ENCODE measurements at places on chromosomes 1 and 21.
A peak's percentile ranks its signal among the peaks of the same experiment; 100 is the strongest.

- DNase-seq = no peak
These were observed 187.9 kb downstream of the DISC1 start for GRCh38 chr1:231814521-231814920.

- DNase-seq = no peak
These were observed 54.8 kb downstream of the NPHP4 start for GRCh38 chr1:5937373-5937857.

DNA sequence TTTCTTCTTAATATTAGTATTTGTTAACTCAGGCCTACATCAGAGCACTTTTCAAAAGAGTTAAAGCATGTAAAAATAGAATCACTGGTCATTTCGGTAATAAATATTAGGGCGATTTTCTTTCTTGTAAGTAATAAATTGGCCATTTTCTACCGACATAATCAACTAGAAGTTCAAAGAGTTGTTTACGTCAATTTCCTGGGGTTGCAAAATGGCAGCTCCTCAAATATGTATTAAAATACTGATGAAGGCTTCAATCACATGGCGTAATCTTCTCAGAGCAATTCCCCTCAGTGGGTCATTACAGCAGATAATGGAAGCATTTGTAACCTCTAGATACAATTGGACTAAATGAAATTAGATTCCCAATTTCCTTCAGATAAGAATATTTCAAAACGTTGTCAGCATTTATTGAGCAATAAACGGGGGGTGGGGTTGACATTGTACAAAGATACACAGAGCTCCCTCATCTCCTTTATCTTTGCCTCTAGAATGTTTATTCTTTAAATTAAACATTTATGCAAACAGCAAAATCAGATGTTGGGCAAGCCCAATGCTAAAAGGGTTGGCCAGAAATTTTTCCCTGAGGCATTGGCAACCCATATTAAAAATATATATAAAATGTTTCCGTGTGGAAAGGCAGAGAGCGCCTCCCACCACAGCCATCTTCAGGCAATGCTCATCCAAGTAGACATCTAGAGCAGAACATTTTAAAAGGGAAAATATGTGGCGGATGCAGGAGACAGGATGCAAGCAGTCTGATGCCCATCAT lies 240.6 kb downstream of the NCAM2 start:
- no peak for DNase-seq

GRCh38 chr1:216722821-216723220 lies 408 bp downstream of the ESRRG start:
- no peak for DNase-seq

DNA sequence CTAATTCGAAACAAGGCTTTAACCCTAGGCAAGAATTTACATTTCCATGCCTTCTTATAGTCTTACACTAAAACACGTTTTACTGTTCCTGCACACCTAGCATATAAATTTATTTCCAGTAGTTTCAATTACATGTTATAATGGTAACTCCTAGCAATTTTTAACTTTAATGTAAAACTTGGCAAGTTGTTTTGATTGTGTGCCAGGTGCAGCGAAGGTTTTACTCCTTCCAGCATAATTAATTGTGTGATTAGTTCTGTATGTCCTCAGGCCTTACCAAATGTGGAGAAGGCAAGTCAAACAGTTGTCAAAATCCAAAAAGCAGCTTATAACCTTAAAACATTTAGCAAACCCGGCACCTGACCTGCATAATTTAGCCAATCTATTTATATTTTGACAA lies 114.8 kb downstream of the KCNK1 start:
- no peak for DNase-seq

- DNase-seq = no peak
These were observed 7.5 kb upstream of the LDLRAD2 start for GRCh38 chr1:21804536-21804935.

- DNase-seq = no peak
These were observed 163.5 kb downstream of the COP1 start for GRCh38 chr1:176043537-176043936.

GRCh38 chr21:34190576-34191321 lies 117.4 kb downstream of the MRPS6 start:
- no peak for DNase-seq

- DNase-seq = no peak
These were observed 151.7 kb downstream of the PLA2G4A start for GRCh38 chr1:186980400-186980799.

DNA sequence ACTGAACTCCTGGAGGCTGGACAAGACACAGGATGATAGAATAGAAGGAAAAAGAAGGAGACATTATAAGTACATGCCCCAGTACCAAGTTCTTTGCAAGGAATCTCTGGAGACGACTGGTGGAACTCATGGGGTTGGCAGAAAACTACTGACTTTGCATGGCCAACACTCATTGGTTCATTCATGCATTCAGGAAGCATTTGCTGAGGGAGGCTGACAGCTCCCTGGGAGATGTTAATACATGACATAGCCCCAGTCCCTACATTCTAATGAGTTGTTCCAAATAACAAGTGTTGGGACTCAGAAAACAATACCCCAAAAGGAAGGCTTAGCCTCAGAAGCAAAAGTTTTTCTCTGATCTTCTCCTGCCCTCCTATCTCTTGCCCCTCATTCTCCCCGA lies 172.8 kb upstream of the IRF2BP2 start:
- no peak for DNase-seq

- DNase-seq = no peak
These were observed 595.3 kb downstream of the PTPRU start for GRCh38 chr1:29831500-29832117.

DNA sequence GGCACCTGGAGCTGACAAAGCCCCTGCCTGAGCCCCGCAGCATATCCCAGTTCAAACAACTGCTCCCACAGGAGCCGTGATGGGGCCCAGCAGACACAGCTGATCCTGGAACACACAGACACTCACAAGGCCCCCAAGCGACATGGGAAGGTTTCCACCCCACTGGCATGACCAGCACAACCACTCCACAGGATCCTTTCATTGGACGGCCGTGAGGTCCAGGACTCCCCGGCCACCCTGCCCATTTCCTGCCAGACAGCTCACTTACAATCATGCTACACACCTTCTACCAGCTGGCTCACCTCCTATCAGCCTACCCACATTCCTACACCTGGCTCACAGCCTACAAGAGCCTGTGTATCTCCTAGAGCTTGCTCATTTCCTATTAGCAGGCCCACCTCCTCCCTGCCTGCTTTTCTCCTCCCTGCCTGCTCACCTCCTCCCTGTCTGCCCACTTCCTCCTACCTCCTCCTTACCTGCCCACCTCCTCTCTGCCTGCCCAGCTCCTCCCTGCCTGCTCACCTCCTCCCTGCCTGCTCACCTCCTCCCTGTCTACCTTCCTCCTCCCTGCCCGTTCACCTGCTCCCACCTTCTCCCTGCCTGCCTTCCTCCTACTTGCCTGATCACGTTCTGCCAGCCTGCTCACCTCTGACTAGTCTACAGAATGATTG lies 73.9 kb downstream of the MATN1 start:
- DNase-seq = no peak

- DNase-seq = no peak
These were observed 48.7 kb upstream of the ACTL8 start for GRCh38 chr1:17706445-17706844.

- peak; percentile 47 for DNase-seq
These were observed 47.4 kb downstream of the PTPRC start for GRCh38 chr1:198686069-198686728.

DNA sequence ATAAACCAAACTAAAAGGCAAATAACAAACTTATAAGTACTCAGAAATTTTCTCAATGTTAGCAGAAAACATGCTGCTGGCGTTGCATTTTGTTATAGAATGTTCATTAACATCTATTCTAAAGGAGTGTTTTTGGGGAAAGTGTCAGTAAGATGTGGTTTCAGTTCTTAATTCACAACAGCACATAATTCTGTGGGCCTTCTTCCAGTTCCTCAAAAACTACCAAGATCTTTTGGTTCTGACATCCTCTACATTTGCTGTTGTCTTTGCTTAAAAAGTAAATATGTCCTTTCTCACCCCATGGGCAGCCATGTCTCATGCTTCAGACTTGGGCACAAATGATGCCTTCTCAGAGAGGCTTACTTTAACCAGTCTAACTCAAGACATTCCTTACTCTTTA lies 152.5 kb downstream of the CDC7 start:
- no peak for DNase-seq

DNA sequence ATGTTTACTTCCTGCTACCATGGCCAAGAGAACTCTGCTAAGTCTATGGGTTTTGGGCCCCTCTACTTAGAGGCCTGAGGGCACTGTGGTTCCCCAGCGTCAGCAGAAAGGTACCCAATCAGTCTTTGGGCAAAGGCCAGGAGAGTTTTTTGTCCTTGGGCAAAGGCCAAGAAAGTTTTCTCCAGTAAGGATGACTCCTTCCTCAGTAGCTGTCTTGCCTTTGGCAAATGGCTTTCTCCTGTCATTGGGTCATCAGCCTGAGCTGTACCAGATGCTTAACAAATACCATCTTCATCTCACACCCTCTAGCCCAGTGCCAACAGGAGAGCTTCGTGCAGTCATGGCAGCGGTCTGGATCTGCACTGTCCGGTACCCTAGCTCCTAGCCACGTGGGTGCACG lies 199.3 kb upstream of the TMEM51 start:
- no peak for DNase-seq

GRCh38 chr1:206568779-206569352 lies 43.4 kb downstream of the EIF2D start:
- DNase-seq = no peak

- DNase-seq = no peak
These were observed 46.4 kb downstream of the KCND3 start for GRCh38 chr1:111943066-111943465.

- peak; percentile 13 for DNase-seq
These were observed 96.3 kb downstream of the ARHGEF10L start for GRCh38 chr1:17635811-17636210.

DNA sequence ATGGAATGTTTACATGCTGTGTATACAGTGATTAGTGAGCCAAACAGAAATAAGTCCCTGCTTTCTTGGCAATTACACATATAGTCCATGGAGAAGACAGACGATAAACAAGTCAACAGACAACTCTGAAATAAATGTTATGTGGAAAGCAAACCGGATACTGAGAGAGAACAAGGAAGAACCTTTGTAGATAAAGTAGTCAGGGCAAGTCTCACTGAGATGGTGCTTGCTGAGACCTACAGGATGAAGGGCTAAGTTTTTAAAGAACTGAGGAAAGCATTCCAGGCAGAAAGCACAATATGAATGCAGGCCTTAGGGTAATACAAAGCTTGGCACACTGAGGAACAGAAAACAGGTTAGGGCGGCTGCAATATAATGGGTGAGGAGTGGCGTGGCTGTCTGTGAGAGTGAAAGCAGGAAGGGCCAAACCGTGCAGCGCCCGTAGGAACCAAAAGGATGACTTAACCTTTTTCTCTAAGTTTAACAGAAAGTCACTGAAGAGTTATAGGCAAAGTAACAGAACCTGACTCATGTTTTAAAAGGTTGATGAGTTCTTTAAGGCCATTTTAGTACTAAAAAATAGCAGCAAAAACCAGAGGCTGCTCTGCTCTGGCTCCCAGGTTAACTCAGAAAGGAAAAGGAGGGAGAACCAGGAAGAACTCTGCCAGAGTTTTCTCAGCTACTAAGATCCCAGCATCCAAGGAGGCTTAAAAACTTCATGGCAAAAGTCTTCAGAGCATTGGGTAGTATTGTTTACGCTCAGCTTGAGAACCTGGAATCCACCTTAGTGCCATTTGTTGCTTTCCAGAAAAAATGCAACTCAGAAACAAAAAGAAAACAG lies 8.7 kb upstream of the TTF2 start:
- DNase-seq = peak; percentile 41

GRCh38 chr1:32180186-32181060 lies 948 bp downstream of the TXLNA start:
- DNase-seq = peak; percentile 24

GRCh38 chr21:32189688-32190483 lies 89.0 kb downstream of the MIS18A start:
- DNase-seq = no peak

GRCh38 chr1:153538315-153538821 lies 2.4 kb downstream of the S100A5 start:
- DNase-seq = no peak

DNA sequence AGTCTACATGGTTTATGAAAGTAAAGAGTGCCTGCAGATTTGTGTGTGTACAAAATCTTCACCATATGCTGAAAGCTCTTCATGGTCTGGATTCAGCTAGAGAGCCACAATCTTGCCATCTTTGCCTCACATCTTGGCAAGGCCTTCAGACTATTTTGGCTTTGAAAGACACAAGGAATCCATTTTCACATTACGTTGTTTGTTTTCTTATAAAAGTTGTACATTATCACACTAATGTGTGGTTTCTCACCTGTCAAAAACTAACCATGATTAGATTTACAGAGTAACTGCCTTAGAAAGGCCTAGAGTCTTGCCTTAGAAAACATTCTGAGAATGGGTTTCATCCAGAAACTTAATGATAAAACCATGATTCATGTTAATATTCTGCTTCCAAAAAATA lies 494.6 kb downstream of the NEGR1 start:
- no peak for DNase-seq

DNA sequence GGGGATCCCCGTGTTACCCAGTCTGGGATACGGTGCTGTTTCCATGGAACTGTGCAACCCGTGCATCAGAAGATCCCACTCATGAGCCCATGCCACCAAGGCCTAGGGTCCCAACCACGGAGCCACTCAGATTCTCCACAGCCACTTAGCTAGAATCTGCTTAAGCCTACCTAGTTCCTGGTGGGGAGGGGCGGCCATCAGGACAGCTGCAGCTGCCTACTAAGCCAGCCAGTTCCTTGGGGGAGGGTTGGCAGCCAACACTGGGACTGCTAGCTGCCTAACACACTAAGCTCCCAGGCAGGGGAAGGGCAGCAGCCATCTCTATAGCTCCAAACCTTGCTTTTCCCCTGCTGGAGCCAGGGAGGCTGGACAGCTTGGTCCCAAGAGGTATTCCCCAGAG lies 549.2 kb upstream of the BRINP3 start:
- no peak for DNase-seq

- DNase-seq = no peak
These were observed 56.9 kb downstream of the LYST start for GRCh38 chr1:235809688-235810397.

DNA sequence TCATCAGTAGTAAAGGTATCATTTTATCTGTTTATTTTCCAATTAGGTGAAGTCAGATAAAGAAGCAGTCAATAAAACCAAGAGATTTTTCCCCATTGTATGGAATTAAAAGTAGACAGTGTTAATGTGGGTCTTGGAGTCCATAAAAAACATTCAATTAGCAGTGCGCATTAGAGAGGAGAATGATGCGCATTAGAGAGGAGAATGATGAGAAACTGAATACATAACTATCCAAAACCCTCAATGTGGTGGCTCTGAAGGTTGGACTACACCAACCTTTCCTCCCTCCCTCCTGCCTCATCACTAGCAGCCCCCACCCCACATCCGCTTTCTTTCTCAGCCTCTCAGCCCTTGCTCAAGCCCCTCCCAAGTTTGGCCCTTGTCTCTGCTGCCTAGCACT lies 99.5 kb downstream of the DAB1 start:
- no peak for DNase-seq

GRCh38 chr1:106344494-106344893 lies 712.0 kb upstream of the PRMT6 start:
- no peak for DNase-seq
